ENCODE measurements at places on chromosomes 7 and 10. TPM values are rescaled to one million over a fixed set of nuclear protein-coding genes. Genes with fewer than 3 reads are reported as not detected.

- peak; percentile 64 for DNase-seq
Measured at GRCh38 chr7:47386273-47386835, 195.6 kb downstream of the TNS3 start.

GRCh38 chr10:27540672-27541071, 36.6 kb downstream of the RAB18 start:
- DNase-seq, result no peak

Gene AKR1C4
- not detected for total RNA-seq

- DNase-seq, result peak; percentile 54
Measured at GRCh38 chr10:124878457-124878739, 63.5 kb upstream of the ZRANB1 start.

DNA sequence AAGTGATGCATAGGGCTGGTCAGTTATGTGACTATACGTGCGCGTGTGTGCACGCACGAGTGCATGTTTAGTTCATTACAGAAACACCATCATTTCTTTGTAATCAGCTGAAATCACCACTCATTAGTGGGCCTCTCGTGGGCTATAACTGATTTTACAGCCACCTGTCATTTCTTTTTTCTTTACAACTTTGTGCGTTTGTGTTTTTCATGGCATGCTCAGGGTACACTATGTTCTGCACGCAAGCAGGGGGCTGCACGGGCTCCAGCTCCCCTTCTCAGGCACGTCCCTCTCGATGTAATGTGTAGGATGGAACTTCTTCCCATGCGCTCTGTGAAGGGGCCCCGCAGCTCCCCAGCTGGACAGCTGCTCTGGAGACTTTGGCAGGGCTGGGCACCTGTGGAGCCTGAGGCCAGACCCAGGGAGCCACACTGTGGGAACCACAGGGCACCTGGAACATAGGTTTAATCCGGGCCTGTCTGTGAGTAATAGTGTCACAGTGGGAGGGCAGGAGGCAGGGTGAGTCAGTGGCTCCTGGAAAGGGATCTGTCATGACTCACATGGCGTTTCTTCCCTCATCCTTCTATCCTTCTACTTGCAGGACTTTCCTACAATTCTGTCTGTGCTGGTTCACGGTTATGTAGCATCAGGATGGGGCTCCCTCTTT, 4.9 kb downstream of the GCK start:
- no peak for DNase-seq

DNA sequence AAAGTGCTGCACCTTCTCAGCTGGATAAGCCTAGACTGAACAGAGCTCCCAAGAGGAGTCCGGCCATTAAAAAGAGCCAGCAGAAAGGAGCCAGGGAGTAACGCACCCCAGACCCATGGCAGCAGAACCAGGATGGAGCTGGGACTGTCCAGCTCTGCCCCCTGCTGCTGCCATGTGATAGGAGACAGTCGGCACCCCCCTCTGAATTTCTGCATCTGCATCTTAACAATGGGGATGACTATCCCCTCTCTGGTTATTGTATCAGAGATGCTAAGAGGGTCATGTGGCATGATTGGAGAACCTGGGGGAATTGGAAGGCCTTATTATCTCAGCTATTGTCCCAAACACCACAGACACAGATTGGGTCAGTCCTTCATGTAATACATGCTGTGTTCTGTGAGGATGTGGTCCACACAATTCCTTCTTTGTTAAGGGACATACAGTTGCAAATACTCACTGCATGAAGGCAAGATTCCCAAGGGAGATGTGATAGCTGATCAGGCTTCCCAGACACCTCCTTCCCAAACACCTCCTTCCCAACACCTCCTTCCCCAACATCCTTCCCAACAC, 29.3 kb downstream of the PLEKHS1 start:
- no peak for DNase-seq

GRCh38 chr7:34165927-34166550, 260.7 kb downstream of the BMPER start:
- no peak for DNase-seq

GRCh38 chr7:132590162-132590561, 13.9 kb upstream of the PLXNA4 start:
- no peak for DNase-seq

- no peak for DNase-seq
Measured at GRCh38 chr10:19479854-19480253, 336.4 kb upstream of the PLXDC2 start.

Gene CFAP70
- total RNA-seq, result 1.4 TPM

Gene RET
- 0.94 TPM for total RNA-seq

GRCh38 chr10:102635377-102635776, 8.9 kb upstream of the TRIM8 start:
- DNase-seq, result no peak

GRCh38 chr10:119931871-119932270, 39.3 kb downstream of the SEC23IP start:
- no peak for DNase-seq

Gene PTPRN2
- total RNA-seq, result 0.92 TPM

DNA sequence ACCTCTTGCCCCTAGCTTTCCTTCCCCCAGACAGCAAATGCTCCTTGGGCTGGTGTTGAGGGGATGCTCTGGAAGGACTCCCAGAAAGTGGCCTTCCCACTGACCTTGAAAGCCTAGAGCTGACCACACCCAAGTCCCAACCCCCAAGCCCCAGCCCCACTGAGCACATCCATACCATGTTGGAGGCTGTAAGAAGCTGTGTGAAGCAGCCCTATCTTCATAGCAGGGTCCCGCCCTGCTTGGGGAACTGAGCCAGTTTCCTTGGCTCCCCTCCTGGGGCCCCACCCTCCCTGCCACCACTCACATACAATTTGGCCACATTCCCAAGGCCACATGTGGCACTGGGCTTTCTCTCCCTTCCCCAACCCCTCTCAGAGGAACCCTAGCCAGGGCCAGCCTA, 72.3 kb upstream of the CACUL1 start:
- no peak for DNase-seq

GRCh38 chr10:74255214-74255613, 104.2 kb downstream of the ADK start:
- no peak for DNase-seq

GRCh38 chr10:84177541-84178141, 4.0 kb downstream of the GPR15LG start:
- peak; percentile 73 for DNase-seq

GRCh38 chr10:132882069-132882951, 60.1 kb downstream of the CFAP46 start:
- DNase-seq, result no peak

DNA sequence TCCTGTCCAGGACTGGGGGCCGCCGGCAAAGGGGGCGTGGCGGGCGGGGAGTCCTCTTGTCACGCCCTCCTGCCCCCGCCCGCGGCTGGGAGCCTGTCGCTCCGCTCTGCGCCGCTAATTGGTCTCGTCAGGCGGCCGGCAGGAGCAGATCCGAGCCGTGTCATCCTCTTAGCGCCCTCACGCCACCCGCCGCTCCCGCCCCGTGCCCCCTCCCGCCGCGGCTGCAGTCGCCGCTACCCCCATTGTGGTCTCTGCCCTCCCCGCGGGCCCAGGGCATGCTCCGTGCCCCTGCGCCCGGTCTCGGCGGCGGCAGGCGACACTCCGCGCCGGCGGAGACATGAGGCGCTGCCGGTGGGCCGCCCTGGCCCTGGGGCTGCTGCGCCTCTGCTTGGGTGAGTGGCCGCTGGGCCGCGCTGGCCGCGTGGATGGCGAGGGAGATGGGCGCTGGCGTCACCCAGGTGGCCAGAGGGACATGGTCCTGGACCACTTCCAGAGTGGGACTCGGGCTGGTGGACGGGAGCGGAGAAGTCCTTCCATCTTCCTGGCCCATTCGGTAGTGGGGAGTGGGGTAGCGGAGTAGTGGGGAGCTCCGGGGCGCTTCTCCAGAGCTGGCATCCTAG, at the start of gene CDHR1:
TSS of gene CDHR1 (plus strand) at position 114 of the 620 bp plus-strand sequence. CDS start at position 338, 224 bp downstream.
- no peak for DNase-seq

Gene EMX2
- total RNA-seq, result 0.19 TPM

- DNase-seq, result no peak
Measured at GRCh38 chr10:79314761-79315601, 32.3 kb upstream of the PPIF start.

Gene ACBD7
- not detected for total RNA-seq

Gene ANXA8L1
- total RNA-seq, result not detected

GRCh38 chr10:119316729-119317097, 109.3 kb downstream of the GRK5 start:
- DNase-seq, result no peak

DNA sequence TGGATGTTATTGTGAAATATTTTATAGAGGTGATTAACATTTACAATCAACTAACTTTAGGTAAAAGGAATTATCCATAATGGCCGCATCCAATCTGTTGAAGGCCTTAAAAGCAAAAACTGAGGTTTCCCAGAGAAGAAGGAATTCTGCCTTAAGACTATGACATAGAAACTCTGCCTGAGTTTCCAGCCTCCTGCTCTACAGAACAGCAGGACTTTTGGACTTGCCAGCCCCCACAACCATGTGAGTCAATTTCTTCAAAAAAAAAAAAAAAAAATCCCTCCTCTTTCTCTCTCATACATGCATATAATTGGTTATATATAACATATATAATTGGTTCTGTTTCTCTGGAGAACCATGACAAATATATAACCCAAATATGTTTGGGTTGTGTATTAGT, 15.4 kb downstream of the SLC25A28 start:
- DNase-seq, result no peak

DNA sequence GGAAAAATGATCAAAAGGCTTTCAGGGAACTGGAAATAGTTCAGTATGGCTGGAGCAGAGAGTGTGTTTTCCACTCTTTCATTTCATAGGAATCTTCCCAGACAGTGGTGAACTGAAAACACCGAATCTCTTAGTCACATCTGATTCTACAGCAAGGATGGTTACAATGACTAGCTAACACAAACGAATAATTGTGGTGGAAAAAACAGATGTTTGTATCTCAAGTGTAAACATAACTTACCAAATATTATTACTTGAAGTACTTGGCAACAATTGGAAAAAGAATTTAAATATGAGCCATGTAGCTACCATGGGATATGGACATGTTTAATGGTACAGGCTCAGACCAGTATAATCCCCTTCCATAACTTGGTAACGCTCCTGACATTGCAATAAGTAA, 21.1 kb upstream of the BPGM start:
- no peak for DNase-seq

DNA sequence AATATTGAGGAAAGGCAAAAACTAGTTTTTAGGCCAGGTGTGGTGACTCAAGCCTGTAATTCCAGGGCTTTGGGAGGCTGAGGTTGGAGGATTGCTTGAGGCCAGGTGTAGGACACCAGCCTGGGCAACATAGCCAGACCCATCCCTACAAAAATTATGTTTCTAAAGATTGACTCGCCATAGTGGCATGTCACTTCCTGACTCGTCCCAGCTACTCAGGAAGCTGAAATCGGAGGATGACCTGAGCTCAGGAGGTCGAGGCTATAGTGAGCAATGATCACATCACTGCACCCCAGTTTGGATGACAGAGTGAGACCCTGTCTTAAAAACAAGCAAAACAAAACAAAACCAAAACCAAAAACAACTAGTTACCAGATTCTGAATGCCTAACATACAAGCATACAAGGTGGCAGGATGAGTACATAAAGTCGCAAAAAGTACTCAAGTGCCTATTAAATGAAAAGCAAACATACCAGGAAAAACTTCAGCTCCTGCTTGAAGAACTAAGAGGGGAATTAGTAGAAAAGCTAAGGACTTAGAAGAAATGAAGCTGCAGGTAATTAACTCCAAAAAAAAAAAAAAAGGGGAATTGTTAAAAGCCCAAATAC, 14.1 kb downstream of the ZNF398 start:
- DNase-seq, result no peak

Gene HYAL4
- 0.32 TPM for total RNA-seq

GRCh38 chr10:119893074-119893473, 544 bp downstream of the SEC23IP start:
- DNase-seq, result no peak

DNA sequence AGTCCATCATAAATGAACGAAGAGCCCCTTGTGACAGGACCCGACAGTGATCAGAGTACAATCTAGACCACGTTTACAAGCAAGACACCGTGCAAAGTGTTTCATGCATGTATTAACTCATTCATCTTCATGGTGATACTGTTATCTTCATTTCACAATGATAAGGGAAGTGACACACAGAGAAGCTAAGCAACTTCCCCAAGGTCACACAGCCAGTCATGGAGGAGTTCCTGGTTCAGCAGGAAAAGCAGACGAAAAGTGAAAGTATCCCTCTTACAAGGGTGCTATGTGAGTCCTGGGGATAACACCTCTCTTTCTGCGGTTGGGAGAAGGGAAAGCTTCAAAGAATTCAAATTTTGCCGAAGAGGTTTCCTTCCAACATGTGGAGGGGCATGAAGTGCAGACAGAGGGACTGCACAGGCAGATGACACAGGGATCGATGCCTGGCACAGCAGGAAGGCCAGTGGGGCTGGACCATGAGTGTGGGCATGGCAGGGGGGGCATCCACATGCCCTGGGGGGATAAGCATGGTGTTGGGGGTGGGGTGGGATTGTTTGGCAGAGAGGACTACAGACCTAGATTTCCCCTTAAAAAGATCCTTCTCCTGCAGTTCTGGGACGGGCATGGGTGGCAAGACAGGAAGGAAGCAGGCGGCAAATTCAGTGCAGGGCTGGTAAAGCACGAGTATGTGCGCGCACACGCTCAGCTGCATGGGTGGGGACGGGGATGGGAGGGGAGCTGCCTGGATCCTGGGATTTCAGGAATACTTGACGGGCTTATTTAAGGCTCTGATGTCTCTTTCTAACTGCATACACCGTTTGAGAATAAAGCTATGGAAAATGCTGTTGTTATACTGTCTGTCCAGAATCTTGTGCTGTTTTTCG, 33.5 kb upstream of the DDC start:
- DNase-seq, result no peak

Gene ATP6V0A4
- not detected for total RNA-seq

Gene RAPGEF5
- 22.4 TPM for total RNA-seq

GRCh38 chr10:121558238-121558637, 40.0 kb downstream of the FGFR2 start:
- DNase-seq, result no peak

Gene DIP2C
- total RNA-seq, result 28.8 TPM

Gene PIK3CG
- total RNA-seq, result 1.7 TPM

Gene SYT15
- 6.7 TPM for total RNA-seq

Gene ABCB4
- 9.8 TPM for total RNA-seq

DNA sequence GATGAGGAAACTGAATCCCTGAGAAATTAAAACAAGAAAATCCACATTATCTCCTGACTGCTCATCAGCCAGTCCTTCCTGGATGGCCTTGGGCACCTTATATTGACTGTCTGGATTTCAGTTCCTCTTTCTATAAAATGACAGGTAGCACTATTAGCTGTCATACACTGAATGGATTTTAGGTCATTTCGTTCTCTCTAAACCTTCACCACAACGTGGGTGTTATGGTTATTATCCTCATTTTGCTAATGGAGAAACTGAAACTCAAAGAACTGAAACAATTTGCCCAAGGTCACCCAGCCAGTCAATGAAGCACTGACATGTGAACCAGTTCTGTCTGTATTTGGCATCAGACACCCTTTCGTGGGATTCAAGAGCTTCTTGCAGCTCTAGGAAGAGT, 193.8 kb downstream of the CYP26A1 start:
- DNase-seq, result no peak

- DNase-seq, result no peak
Measured at GRCh38 chr7:107179326-107180164, 10.7 kb downstream of the HBP1 start.
